NCI-H1436 (cell line): ENCODE measurements at places on chromosomes 11 and 22.

DNA sequence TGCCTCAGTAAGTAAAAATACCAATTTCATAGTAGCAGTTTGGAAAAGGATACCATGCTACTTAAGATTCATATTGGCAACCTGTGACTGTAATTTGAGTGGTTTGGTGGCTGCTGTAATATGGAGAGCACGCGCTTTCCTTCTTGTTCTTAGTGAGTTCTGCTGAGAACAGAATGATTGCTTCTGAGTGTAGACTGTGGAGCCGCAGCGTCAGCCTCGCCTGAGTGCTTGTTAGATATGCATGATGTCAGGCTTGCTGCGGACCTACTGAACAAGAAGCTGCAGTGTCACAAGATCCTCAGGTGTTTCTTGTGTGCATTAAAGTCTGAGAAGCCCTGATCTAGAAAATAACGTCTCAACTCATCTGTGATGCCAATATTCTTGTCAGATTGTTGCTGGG lies 143.2 kb downstream of the ARHGAP42 start:
- peak; percentile 58 for DNase-seq

GRCh38 chr11:122663056-122663740 lies 7.7 kb downstream of the UBASH3B start:
- DNase-seq: no peak

- peak; percentile 19 for DNase-seq
Observed at GRCh38 chr11:3873712-3874349, 18.4 kb downstream of the STIM1 start.

- DNase-seq: no peak
Observed at GRCh38 chr11:66651016-66651415, 12.5 kb downstream of the RBM4 start.

DNA sequence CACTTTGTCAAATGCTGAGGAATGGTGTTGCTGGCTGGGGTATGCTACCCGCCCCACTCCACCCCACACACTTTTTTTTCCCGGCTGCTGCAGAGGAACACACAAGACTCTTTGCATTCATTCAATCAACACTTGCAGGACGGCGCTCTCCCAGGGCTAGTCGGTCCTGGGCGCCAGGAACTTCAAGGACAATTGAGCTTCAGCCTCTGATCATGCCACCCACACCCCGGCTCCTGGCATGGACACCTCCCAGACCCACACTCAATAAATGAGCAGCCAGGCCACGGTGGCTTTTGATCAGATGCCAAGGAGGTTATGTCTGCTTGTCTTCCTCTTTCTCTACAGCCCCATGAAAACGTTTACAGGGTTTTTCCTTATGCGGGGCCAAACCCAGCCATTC lies 19.8 kb downstream of the TPST2 start:
- no peak for DNase-seq

DNA sequence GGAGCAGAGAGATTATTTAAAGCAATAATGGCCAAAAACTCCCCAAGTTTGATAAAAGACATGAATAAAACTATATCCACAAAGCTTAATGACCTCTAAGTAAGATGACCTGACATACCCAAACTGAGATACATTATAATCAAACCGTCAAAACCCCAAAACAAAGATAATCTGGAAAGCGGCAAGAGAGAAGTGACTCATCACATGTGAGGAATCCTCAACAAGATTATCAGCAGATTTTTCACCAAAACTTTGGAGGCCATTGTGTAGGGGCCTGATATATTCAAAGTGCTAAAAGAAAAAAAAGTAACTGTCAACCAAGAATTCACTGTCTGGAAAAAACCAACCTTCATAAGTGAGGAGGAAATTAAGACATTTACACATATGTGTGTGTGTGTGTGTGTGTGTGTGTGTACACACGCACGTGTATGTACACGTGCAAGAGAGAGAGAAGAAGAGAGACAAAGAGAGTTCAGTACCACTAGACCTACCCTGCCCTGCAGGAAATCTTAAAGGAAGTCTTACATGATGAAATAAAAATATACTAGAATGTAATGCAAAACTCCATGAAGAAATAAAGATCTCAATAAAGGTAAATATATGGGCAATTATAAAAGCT lies 752.4 kb downstream of the NELL1 start:
- DNase-seq: no peak

DNA sequence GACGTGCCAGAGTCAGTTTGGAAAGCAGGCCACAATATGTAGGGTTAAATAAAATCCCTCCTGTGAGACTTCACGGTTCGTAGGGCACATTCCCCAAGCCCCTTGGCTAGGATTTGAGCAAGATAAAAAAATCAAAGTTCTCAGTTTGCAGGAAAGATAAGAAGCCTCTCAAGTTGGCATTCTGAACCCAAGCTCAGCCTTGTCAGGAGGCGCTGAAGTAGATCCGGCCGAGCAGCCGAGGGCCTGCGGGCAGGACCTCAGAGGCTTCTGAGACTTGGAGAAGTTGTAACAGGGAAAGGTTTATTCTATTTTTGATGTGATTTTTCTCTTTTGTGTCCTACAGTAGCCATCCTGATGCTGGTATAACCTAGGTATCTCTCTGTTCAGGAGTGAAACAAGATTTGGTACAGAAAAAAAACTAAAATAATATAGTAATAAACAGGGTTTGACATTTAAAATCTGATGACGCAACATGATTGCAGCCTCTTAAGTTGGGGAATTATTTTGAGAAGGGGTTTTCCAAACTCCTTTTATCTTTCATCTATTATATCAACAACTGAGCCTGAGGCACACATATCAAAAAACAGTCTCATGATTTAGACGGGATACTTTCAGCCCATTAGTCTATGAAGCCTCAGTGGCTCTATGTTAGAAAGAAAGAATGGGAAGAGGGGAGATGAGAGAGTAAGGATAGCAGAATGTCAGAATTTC lies 10.1 kb downstream of the PATE2 start:
- DNase-seq: no peak

DNA sequence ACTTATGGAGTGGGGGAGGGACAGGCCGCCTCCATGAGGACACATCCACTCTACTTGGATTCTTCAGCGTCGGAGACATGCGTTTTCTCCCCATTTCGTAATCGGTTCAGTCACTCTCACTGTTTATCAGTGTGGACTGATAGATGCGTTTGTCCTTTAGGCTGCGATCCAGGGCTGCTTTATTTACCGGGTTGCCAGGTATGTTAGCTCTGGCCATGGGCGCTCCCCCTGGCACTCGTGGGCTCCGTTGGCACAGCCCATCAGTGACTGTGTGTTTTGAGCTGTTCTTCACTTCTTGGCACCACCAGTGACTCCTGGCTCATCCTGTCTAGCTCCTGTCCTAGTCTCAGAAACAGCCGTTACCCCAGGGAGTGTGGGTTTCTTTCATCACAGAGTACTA lies 1203.3 kb downstream of the BRD1 start:
- DNase-seq: no peak

DNA sequence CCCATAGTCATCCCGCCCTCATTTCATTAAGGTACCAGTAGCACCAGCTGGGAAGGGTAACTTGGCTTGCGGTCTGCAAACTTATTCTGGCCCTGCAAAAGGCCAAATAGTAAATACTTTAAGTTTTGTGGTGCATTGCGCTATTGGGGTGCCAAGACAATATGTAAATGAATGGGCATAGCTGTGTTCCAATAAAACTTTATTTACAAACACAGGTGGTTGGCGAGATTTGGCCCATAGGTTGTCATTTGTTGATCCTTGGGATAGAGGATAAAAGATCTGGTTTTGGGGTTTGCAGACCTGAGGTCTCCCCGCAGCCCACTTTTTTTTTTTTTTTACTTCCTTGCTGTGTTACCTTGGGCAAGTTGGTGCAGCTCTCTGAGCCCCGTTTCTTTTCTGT lies 127.4 kb downstream of the MIAT start:
- no peak for DNase-seq

- DNase-seq: no peak
Observed at GRCh38 chr22:36860821-36861659, at the start of gene NCF4. Gene NCF4 (plus strand): TSS chr22:36861006. CDS start chr22:36861172, 166 bp downstream.

GRCh38 chr11:48044577-48044976 lies 64.2 kb downstream of the PTPRJ start:
- DNase-seq: no peak

DNA sequence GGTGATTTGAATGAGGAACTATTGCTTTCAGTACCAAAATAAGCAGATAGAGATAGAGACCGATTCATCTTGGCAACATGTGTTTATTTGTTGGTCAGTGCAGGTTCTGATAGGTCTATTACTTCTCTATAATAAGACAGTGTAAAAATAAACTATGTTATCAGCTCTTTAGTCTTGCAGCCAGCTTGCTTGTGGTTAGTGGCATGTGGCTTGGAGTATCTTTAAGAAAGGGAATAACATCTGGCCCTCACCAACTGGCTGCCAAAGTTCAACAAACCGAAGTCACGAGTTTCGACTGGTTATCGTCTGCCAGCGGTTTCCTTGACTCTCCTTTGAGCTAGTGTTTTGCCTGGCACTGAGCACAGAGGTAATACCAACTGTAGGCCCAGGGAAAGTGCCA lies 71.8 kb downstream of the CTTN start:
- DNase-seq: no peak

- DNase-seq: no peak
Observed at GRCh38 chr11:132123449-132123848, 753.0 kb downstream of the NTM start.

DNA sequence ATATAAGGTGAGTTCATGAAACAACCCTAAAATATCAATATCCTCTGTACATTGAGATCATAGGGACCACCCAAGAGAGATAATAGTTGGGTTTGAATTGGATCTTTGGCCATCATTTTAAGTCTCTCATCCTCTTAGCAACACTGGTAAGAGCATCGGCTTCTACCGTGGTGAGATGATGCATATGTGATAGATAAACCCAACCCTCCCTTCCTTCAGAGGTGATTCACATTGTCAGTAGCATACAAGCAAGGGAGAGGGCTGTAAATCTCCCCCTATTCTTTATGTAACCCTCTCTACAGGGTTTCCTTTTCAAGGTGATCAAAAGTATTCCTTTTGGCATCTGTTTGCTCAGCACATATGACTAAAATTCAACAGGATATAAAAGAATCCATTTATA lies 102.4 kb upstream of the MTMR2 start:
- no peak for DNase-seq

DNA sequence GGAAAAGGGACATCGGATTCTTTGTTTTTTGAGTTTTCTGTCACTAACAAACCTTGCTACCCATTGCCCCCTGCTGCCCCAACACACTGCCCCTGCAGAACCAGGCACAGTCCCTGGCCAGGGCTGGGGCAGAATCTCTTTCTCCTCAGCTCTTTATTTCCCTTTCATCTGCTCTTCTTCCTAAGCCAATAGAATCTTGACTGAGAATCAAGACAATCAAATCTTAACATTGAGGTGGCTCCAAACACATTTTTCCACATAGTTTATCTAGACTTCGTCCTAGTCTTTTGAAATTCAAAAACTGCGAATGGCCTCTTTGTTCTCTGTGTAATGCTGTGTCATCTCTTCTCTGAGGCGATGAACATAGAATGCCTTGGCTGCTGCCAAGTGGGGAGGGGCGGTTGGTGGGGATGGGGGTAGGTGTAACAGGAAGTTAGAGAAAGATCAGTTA lies 16.1 kb upstream of the NTM start:
- no peak for DNase-seq

DNA sequence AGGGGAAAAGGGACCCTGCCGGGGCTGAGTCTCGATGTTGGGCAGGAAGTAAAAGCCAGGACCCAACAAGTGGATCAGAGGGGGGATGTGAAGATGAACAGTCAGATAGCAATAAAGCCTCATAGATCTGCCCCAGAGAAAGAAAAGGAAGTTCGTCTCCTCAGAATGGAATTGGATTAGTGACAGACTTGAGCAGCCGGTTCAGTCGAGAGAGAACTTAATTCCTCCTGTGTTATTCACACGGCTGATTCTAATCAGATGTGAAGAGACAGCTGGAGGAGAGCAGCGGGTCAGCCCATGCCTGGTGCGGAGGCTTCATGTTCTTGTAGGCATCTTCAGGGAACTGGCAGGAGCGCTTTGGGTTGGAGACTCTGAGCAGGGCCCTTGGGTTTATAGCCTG lies 29.3 kb upstream of the CABP7 start:
- no peak for DNase-seq

- DNase-seq: no peak
Observed at GRCh38 chr11:123630126-123630608, 24.3 kb downstream of the SCN3B start.

DNA sequence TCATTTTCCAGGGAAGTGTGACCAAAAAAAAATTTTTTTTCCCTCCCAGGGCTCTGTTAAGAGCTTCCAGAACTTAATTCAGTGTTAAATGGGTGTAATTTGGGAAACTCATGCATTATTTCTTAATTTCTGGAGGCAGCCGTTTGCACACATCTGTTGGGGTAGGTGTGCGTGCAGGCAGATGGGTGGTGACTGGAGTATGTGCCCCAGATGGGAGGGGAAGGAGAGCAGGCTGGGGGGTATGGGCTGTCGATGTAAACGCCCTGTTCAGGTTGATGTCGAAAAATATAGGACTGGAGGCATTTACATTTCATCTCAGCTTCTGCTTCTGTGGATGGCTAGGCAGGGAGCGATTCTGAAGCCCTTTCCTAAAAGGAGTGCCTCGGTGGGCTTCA lies 13.7 kb upstream of the SHISAL1 start:
- no peak for DNase-seq

GRCh38 chr11:8229299-8230177 lies 34.1 kb downstream of the LMO1 start:
- peak; percentile 78 for DNase-seq

DNA sequence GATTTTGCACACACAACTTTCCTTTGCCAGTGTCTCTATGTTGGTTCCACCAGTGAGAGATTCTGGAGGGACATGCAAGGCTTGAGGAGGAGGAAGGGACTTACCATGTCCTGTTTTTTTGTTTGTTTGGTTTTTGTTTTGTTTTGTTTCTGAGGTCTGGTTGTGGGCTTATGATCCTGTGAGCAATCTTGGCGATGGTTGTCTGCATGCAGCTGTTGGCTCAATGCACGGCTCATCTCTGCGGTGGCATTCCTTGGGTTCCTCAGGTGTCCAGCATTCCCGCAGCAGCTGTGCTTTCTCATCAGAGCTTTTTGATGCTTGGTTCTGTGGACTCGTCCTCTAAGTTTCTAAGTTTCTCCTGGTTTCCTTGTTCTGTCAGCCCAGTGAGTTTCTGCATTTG lies 4.8 kb upstream of the NNMT start:
- DNase-seq: no peak

DNA sequence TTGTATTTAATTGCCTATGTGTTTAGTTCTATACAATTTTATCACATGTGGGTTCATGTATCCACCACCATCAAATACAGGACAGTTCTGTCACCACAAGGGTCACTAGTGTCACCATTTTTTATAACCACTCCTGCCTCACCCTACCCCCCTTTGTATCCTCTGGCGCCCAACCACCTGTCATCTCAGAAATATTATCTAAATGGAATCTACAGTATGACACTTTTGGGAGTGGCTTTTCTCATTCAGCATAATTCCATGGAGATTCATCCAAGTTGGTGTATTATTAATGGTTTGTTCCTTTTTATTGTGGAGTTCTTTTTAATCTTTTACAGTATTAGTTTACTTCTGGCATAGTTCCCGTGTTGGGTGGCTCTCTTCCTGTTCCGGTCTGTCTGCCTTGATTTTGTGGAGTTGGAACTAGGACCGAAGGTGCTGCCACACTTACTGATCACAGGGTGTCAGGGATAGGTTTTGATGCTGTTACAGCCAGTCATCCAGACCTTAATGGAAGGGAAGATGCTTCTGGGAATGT lies 58.5 kb downstream of the TNRC6B start:
- no peak for DNase-seq
